Effector CD4-positive, alpha-beta T cell (primary cell): ENCODE measurements at places on chromosomes 2 and 18.

DNA sequence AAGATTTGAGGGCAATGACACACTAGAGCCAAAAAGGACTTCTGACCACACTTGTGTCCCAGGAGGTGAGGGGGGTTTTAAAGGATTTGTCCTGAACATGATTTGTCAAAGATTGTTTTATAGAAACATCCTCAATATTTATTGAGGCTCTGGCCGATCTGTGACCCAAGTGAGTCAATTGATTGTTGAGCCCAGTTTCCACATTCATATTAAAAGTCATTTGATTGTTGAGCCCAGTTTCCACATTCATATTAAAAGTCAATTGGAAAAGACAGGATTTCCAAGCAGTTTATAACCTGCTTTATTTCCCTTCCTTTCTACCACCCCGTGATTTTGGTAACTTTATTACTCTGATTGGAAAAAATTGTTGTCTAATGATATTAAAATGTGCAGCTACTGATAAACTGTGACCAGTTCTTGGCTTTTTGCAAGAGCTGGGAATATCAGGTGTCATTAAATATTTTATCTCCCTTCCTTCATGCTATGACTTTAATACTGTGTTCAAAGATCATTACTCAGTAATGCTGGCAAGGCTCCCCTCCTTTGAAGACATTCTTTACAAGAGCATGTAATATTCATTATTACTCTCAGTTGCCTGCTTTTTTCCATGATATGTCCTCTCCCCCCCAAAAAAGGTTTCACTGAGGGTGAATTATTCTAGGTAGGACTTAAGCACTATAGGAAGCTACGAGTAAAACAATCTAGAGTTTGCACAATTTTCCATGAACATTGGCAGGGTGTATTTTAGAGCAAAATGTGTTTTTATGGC lies 75.3 kb downstream of the HRH4 start:
- no peak for DNase-seq

GRCh38 chr2:233413559-233414272 lies 59.4 kb downstream of the DGKD start:
- DNase-seq: peak; percentile 35

DNA sequence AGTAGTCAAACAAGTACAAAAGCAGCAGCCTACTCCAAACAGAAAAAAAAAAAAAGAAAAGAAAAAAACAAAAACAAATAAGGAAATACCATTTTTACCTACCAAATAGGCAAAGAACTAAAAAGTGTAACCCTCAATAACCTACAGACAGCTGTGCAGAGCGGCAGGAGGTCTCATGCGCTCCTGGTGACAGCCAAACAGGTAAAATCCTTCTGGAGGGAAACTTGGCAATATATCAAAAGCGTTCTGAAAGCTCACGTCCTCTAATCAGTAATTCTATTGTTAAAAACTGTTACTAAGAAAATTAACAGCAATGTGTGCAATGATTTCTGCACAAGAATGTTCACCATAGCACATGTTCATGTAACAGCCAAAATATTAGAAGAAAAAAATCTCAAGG lies 105.6 kb downstream of the AFF3 start:
- DNase-seq: no peak

- DNase-seq: no peak
These were observed 19.1 kb downstream of the SLC40A1 start for GRCh38 chr2:189561371-189562038.

DNA sequence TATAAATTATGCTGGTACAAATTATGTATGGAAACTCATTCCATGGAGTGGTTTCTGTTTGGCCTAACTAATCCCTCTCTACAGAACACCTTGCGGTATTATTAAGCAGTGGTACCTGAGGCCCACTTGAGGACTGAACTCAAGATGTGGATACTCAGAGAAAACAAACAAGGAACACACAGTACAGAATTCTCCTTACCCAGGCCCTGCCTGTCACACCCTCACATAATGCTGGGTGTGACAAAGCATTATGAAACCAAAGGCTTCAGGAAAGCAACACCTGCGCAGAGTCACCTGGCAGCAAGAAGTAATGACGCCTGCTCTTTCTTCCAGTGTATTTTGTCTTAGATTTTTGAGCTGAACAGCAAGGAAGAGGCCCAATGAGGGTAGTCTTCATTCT lies 264.7 kb downstream of the PAX3 start:
- no peak for DNase-seq

- DNase-seq: no peak
These were observed 1539.7 kb upstream of the ACVR2A start for GRCh38 chr2:146305164-146305563.

GRCh38 chr2:177147093-177147694 lies 65.4 kb upstream of the HNRNPA3 start:
- no peak for DNase-seq

- DNase-seq: no peak
These were observed 7.0 kb upstream of the CLIP4 start for GRCh38 chr2:29108225-29108624.

GRCh38 chr18:48850822-48851598 lies 99.8 kb downstream of the SMAD7 start:
- DNase-seq: no peak

DNA sequence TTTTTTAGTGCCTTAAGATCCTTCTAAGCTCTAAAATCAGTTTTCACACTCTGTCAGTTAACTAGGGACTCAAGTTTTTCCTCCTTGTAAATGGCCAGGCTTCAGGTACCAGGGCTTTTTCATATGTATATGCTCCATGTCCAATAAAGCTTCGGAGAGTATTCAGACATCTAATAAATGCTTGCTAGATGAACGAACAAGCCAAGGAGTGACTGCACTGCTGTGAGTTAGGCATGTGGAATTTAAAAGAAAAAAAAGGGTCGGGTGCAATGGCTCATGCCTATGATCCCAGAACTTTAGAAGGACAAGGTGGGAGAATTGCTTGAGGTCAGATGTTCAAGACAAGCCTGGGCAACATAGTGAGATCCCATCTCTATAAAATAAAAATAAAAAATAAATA lies 81.9 kb downstream of the CDH2 start:
- DNase-seq: no peak

GRCh38 chr2:10502803-10503107 lies 54.6 kb upstream of the ODC1 start:
- no peak for DNase-seq

DNA sequence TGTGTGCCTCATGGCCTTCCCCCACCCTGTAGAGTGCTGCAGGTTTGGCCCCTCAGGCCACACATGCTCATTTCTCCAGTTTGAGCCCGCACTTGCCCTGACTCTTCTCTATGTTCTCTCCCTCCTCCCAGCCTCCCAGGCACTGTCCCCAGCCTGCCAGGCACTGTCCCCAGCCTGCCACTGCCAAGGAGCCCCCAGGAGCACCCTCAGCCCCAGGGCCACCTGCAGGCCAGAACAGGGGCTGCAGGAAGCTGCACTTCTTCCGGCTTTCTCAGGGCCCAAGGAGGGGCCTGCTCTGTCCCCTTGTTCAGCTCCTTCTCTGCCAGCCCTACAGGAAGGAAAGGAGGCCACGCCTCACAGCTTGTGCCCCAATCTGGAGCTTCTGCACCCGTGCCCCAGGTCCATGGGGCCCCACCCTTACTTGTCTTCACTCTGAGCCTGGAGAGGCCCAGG lies 31.6 kb downstream of the CYP26B1 start:
- no peak for DNase-seq

DNA sequence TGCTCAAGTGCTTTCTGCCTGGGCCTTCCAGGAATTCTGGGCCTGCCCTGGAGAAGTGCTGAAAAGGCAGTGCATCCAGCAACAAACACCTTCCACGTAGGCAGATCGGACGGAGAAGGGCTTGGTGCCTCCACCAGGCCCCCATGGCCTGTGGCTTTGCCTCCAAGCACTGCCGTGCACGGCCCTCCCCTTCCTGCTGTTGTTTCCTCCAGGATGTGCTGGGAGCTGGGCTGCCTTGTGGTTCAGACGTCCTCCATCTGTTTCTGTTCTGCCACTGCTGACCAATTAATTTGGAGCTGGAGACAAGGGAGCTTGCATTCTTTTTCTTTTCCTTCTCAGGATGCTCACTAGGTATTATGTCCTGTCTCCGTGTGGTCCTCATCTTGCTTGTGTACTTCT lies 197.0 kb downstream of the HRH4 start:
- no peak for DNase-seq

DNA sequence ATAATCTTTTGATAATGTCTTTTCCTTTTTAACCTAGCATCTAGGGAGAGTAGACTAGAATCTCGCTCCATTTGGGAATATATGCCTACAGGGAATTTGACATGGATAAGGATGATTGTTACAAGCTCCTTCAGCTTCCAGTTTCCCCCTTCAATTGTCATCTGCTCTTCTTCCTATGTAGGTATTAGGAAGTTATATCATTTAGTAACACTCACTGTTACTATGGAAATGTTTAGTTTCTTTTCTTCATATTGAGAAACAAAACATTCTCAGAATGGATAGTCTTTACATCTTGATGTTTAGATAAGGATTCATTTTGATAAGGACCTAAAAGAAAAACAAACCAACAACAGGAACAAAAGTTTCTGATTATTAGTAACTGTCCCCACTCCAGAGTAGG lies 127.6 kb downstream of the PHLPP1 start:
- no peak for DNase-seq

DNA sequence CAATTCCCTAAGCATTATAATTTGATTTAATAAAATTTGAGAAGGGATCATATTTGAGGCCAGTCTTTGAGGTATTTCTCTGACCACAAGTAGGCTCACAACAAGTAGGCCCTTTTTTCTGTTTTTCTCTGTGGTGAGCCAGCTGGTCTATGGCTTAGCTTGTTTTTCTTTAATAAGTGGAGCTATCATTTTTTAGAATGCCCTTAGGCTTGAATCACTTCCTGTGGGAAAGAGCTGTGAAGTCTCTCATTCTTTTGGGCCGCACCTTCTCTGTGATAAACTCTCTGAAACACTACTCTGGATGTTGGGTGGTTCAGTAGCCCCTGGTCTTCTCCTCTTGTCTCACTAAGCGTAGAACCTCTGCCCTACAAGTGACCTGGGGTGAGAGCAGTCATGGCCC lies 235.9 kb downstream of the SUCLG1 start:
- no peak for DNase-seq

GRCh38 chr2:18118703-18119102 lies 240.2 kb downstream of the KCNS3 start:
- DNase-seq: no peak

DNA sequence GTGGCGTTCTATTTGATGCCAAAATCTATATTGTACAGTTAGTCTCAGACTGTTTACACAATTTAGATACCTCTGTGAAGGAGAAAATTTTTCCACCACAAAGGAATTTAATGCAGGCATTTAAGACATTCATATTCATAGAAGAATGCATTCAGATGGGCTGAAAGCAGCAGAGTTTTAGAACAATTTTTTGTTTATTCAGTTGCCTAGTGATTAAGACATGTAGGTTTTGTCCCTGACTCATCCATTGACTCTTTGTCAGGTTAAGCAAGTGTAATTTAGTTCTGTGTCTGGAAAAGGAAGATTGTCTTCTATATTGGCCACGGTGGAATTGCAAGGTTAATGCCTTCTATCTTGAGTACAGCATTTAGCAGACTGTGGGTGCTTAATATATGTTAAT lies 515.0 kb downstream of the PARD3B start:
- no peak for DNase-seq

DNA sequence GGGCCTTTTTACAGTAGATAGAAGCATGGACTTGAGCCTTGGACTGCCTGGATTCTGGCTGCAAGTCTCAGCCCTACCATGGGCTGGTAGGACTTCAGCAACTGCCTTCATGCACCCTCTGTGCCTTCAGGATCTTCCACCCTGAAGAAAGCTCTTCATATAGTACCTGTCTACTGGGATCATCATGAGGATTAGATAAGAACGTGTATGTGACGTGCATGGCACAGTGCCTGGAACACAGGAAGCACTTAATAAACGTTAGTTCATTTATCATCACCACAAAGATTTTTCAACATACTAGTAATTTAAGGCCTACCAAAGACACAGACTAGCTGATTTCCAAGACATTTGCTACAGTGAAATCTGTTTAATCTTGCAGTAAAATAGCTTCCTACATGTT lies 53.2 kb upstream of the ITM2C start:
- no peak for DNase-seq

GRCh38 chr2:200199005-200199404 lies 107.5 kb upstream of the SPATS2L start:
- no peak for DNase-seq

DNA sequence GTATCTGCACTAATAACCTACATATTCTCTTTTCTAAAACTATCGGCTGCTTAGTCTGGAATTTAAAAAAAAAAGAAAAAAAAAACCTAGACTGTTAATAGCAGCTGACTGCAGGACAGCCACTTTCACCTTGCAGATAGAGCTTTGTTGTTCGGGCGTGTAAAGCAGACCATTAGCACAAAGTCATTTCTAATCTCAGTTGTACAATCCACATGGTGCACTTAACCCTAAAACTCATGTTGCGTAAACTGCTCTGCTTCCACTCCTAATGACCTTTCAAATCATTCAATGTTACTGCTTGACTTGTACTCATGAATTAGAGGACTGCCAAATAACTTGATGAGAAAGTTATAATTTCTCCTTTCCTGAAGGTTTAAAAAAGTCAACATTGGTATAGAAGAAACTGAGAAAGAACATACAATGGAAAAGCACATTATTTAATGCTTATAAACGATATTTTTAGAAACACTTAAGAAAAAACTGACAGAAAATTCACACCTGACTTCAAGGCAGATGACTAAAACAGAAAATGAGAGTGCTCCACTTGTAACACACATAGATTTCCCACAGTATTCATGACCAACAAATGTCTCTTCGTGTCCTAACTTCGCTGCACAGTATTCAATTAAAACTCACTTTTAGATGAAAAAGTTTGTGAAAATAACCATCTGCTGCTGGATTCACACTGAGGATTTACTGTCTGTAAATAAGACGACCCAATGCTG lies 2.6 kb downstream of the CDH2 start:
- DNase-seq: no peak

DNA sequence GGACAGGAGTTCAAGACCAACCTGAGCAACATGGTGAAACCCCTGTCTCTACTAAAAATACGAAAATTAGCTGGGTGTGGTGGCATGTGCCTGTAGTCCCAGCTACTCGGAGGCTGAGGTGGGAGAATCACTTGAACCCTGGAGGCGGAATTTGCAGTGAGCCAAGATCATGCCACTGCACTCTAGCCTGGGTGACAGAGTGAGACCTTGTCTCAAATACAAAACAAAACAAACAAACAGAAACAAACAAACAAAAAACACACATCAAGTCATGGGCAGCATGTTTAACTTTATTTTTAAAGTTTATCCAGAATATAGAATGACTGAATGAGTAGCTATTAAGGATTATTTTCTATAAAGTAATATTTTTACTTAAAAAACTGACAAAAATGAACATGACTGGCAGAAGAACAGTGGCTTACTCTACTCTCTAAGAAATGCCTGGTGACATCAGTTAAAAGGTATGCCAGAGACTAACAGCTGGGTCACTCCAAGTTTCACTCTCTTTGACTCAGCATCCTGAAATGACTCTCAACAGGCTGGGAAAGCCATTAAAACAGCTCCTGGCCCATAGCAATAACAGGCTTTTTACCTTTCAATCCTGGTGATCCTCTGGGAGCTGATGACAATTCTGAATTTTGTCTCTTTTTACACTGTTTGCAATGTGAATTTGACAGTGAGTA lies 281.6 kb upstream of the STON1 start:
- no peak for DNase-seq
